ENCODE measurements at places on chromosomes 6 and 20.

DNA sequence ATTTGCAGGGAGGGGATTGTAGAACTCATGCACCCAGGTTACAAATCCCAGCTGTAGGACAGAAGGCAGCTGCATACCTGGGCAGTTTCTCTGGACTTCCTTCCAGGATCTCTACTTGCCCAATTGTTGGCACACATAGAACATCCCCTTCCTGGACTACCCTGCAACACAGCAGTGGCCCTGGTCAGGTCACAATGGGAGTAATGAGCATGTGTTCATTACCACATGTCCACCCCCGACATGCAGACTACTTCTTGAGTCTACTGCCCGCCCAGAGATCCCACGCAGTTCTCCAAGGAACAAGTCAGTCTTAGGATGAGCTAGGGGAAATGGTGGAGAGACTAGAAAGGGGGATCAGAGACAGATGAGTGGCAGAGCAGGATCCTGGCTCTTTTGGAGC lies 5.1 kb downstream of the PEX6 start:
- DNase-seq, result no peak

DNA sequence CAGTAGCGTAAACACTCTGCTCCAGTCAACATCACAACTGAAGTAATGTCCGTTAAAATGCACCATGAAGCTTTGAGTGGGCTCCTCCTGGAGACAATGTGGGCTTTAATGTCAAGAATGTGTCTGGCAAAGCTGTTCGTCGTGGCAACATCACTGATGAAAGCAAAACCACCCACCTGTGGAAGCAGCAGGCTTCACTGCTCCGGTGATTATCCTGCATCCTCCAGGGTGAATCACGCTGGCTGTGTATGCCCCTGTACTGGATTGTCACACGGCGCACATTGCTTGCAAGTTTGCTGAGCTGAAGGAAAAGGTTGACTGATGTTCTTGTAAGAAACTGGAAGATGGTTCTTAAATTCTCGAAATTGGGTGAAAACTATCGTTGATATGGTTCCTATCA lies 128.5 kb downstream of the MOXD1 start:
- DNase-seq, result no peak

- DNase-seq, result no peak
Measured at GRCh38 chr6:72824833-72825232, 203.0 kb downstream of the KCNQ5 start.

GRCh38 chr6:102517506-102517905 lies 1124.0 kb downstream of the GRIK2 start:
- no peak for DNase-seq

- DNase-seq, result no peak
Measured at GRCh38 chr6:112439010-112439409, 91.9 kb downstream of the RFPL4B start.

DNA sequence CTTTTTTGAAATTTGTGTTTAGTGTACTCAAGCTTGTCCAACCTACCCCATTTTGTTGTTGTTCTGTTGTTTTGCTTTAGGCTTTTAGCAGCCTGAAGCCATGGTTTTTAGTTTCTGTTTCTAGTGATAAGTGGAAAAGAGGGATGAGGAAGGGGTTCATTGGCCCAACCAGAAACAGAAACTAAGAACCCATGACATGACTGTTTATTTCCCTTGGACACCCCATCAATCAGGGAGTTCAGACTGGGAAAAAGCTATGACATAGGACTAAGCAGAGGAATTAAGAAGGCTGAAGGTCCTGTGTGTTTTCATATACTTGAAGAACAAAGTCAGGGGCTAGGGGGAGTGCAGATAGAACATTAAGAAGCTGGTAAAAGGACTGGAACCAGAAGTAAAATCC lies 194.5 kb upstream of the THEMIS start:
- DNase-seq, result no peak

- DNase-seq, result no peak
Measured at GRCh38 chr6:150813993-150814359, 51.5 kb upstream of the MTHFD1L start.

DNA sequence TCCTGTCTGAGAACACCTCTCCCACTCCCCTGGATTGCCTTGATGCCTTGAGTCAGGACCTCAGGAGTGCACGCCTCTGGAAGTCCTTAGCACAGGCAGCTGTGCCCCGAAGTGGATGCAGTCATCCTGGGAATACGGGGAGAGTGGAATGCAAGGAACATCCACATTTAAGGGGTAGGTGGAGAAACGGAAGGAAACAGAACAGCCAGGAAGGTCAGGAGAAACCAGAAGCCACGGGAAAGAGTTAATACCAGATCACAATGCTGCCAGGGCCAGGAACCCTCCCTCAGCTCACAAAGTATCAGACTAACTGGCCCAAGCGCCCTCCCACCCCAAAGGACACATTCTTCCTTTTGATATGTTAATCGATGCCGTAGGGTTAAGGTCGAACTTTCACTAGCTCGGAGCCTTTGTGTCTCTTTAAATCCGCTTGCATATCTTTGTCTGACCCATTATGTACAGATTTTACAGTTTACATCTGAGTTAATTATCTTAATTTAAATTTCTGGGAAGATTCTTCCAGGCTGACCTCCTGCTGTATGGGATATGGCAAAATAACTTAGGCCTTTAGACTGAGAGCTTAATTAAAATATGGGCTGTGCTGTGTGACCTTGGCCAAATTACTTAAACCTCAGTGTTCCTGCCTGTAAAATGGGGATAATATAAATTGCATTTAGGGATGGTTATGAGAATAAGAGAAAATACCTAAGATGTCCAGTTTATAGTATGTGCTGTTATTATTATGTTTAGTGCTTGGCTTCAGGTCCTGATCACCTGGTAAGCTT lies 24.0 kb upstream of the CCND3 start:
- no peak for DNase-seq

GRCh38 chr6:114344246-114344970 lies 1.6 kb upstream of the HS3ST5 start:
- no peak for DNase-seq

GRCh38 chr20:24684956-24685691 lies 215.7 kb downstream of the SYNDIG1 start:
- DNase-seq, result no peak

DNA sequence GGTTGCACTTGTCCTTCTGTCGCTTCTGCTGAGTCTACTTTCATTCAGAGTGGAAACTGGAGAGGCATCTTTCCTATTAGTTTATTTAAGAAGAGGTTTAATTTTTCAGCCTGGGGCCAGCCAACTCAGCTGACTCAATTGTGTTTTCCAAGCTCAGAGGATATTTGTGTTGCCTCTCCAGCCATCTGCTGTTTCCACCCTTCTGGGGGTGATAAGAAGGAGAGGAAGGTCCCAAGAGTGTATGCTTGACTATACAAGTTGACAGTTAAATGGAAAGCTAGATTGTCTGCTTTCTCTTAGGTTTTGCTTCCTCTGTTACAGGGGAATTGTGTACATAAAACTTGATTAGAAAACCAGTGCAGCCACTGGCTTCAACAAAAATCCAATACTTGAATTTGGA lies 3.0 kb downstream of the PSMF1 start:
- no peak for DNase-seq

DNA sequence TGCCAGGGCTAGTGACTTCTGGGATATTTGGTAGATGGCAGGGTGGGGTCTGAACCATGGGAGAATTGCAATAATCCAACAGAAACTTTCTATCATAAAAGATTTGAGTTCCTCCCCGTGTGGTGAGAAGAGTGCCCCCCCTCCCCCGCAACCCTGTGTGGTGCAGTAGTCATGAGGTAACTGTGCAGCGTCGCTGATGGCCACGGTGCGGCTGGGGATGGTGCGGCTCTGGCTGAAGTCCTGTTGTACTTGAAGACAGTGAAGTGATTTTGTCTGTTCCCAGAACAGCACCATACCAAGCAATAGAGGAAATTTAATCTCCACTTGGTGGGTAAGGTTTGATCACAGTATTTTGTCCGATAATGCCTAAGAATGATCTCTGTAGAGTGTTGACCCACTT lies 654.8 kb upstream of the POU3F2 start:
- DNase-seq, result no peak

- no peak for DNase-seq
Measured at GRCh38 chr6:39054577-39055142, 6.1 kb downstream of the GLP1R start.

- no peak for DNase-seq
Measured at GRCh38 chr6:32109114-32109764, at the start of gene TNXB. Gene TNXB, minus strand, starts transcription at chr6:32109338. Its CDS starts 11,140 bp downstream, at chr6:32098198.

- no peak for DNase-seq
Measured at GRCh38 chr6:31764198-31764597, 1.7 kb downstream of the SAPCD1 start.

DNA sequence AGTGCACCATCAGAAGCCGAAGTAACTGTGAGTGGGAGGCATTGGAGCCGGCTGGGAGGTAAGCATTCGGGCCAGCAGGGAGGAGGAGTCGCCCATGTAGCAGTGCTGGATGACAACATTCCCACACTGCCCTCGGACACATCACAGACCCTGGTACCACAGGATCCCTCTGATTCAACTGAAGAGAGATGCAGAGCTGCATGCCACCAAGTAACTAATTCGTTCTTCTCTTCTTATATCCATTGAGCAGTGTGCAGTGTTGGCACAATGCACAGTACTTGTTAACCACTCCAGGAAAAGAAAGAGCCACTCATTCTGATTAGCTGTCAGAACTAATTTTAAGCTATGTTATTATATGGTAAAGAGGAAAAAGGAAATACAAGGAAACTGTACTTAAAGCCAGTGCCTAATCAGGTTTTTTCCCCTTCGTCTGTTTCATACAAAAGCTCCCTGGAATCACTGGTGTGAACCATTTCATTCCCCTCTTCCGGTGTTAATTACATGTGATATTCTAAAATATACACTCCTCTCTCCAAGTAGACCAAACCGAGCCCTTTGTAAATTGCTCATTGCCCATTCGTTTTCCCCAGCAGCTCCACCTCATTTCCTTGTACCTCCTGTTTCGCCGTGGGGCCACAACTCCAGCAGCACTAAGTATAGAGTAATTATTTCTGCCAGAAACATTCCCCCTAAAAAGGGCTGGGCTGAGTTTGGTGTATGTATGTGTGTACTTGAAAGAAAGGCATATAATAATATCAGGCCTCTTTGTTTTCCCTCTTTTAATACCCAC lies 32.4 kb upstream of the ADTRP start:
- no peak for DNase-seq

GRCh38 chr6:149154261-149154821 lies 163.2 kb upstream of the TAB2 start:
- DNase-seq, result no peak

DNA sequence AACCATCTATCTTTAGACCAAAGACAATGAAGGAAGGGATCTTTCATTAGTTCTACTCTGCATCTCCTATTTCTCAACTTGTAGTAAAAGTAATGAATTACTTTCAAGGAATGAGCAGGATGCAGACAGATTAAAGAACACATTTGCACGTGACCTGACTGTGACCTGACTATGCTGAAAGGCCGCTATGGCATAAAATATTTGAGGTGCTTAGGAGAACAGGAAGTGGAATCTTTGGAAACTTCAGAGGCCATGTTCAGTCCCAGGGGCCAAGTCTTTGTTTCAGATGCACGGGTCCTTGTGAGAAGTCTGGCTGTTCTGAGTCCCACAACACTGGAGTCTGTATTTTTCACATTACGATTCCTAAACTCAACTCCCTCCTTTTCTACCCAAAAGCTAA lies 41.0 kb downstream of the NINL start:
- no peak for DNase-seq

GRCh38 chr20:37878835-37879599 lies 23.9 kb upstream of the VSTM2L start:
- DNase-seq, result no peak

DNA sequence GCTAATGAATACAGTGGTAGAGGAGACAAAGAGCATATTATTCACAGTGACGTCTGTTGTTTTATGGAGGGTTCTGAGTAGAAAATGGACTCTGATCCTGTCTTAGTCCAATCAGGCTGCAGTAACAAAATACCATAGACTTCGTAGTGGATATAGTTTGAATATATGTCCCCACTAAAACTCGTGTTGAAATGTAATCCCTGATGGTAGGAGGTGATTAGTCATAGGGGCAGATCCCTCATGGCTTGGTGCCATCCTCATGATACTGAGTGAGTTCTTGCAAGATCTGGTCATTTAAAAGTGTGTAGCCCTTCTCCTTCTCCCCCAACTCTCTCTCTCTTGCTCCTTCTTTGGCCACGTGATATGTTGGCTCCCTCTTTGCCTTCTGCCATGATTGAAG lies 82.5 kb downstream of the CD83 start:
- DNase-seq, result no peak

GRCh38 chr20:64067733-64068307 lies 4.8 kb downstream of the TCEA2 start:
- no peak for DNase-seq

DNA sequence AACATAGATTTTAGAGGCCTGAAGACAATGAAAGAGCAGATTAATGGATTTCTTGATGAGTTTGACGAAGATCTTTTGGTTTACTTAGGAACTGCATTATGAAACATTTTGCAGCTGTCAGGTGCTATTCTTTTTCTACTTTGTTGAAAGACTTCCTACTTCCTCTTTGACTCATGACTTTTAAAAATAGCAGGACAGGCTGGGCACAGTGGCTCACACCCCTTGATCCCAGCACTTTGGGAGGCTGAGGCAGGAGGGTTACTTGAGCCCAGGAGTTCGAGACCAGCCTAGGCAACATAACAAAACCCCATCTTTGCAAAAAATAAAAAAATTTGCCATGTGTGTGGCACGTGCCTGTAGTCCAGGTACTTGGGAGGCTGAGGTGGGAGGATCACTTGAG lies 52.0 kb downstream of the ITCH start:
- DNase-seq, result no peak

GRCh38 chr6:86615299-86615698 lies 322.0 kb upstream of the HTR1E start:
- no peak for DNase-seq
